Esophagus (tissue), 2 donors: ENCODE measurements at places on chromosomes 6 and 20. TPM values are rescaled to one million over a fixed set of nuclear protein-coding genes. Genes with fewer than 3 reads are reported as not detected.

NCOA7 gene
- polyA plus RNA-seq: 24.1 TPM

COL11A2 gene
- polyA plus RNA-seq: 0.38 TPM

RHAG gene
- 0.05 TPM for polyA plus RNA-seq

MEI4 gene
- not detected for polyA plus RNA-seq

AARS2 gene
- 7.0 TPM for polyA plus RNA-seq

C20orf144 gene
- polyA plus RNA-seq: 0.02 TPM

PRSS35 gene
- 0.02 TPM for polyA plus RNA-seq

KHDC1 gene
- 0.84 TPM for polyA plus RNA-seq

SPAG4 gene
- polyA plus RNA-seq: 3.8 TPM

FIG4 gene
- 6.6 TPM for polyA plus RNA-seq
